ENCODE measurements at places on chromosomes 2 and 18. TPM values are rescaled to one million over a fixed set of nuclear protein-coding genes. Genes with fewer than 3 reads are reported as not detected.

DNA sequence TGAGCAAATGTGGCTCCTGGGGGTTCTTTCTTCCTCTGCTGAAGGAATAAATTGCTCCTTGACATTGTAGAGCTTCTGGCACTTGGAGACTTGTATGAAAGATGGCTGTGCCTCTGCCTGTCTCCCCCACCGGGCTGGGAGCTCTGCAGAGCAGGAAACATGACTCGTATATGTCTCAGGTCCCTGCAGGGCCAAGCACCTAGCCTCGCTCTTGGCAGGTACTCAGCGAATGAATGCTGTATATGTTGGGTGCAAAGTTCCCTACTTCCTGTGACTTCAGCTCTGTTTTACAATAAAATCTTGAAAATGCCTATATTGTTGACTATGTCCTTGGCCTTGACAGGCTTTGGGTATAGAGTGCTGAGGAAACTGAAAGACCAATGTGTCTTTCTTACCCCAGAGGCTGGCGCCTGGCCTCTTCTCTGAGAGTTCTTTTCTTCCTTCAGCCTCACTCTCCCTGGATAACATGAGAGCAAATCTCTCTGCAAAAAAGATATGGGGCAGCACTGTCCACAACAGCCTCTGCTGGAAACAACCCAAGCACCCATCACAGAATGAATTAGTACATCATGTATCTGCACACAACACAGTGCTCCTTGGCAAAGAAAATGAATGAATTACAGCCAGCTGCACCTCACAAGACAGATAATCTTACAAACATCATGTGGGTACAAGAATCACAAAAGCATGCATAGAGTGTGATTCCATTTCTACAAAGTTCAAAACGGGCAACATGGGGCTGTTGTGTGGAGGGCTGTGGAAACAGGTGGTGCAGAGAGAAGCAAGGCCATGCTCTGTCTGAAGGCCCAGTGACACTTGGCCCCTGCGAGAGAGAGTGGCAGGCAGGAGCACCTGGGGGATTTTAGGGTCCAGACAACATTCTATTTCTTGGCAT lies 6.6 kb downstream of the IL1RN start:
- no peak for DNase-seq

DNA sequence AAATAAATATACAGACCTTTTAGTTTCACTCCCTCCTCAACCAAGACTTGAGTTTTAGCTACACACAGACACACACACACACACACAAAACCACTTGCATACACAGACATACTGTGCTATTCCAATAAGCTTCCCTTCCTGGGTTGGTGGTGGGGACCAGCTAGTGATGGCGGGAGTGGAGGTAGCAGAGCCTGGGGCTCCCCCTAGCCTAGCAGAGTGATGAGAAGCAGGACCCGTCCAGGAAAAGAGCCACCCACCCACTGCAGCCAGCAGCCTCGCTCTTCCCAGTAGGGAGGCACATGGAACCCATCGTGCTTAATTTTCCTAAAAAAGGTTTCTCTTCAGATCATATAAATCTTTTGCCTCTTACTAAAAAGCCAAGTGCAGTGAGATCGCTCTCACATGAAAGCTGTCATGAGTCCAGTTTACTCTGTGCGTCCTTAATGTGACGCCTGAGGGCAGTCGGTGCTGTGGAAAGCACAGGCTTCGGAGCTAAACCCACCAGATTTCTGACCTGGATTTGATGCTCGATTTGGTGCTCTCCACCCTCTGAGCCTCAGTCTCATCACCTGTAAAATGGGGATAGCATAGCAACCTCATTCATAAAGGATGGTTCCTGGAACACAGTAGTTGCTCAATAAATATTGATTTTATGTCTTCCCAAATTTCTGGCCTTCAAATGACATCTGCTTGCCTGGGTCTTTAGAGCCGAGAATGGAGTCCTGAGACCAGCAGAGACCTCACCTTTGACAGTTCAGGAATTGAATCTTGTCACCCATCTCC lies 60.1 kb upstream of the YWHAQ start:
- no peak for DNase-seq

GRCh38 chr18:63317982-63318888 lies 1.3 kb downstream of the BCL2 start:
- DNase-seq: peak; percentile 93

DNA sequence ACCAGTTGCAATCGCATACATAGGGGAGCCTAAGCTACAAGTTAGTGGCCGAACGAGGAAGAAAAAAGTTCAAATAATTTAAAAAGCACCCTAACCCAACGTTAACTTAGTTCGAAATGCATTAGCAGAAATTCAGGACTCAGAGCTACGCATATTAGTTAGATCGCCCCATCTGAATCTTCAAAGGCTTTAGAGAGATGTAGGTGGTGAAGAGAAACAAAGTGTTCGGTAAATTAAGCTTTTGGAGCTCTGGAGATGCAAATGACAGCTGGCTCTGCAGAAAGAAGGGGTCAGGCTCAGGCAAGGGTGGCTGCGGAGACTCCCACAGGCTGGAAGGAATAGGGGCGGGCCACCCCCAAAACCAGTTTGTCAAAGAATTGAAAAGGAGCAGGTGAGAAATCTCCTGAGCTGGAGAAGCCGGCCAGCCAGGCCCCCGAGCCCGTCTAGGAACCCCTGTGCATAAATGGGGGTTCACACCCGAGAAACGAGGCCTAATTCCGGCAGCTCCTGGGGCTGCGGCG lies 621 bp downstream of the TXNL1 start:
- DNase-seq: peak; percentile 48

DNA sequence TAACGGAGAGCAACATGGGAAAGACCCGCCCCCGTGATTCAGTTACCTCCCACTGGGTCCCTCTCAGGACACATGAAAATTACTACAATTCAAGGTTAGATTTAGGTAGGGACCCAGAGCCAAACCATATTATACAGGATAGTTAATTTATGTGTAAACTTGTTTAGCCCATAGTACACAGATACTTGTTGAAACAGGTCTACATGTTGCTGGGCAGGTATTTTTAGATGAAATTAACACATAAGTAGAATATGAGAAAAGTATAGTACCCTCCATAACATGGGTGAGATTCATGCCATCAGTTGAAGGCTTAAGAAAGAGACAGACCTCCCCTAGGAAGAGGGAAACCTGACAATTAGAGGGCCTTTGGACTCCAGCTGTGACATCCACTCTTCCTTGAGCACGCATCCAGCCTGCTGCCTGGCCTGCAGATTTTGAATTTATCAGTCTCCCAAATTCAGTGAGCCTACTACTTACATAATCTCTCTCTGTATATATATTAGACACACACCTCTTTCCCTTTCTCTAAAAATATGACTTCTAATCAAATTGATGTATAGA lies 463.5 kb upstream of the NETO1 start:
- no peak for DNase-seq

GRCh38 chr2:120439637-120440384 lies 93.9 kb downstream of the INHBB start:
- peak; percentile 43 for DNase-seq

- DNase-seq: no peak
Measured at GRCh38 chr2:10306901-10307463, 4.3 kb downstream of the HPCAL1 start.

DNA sequence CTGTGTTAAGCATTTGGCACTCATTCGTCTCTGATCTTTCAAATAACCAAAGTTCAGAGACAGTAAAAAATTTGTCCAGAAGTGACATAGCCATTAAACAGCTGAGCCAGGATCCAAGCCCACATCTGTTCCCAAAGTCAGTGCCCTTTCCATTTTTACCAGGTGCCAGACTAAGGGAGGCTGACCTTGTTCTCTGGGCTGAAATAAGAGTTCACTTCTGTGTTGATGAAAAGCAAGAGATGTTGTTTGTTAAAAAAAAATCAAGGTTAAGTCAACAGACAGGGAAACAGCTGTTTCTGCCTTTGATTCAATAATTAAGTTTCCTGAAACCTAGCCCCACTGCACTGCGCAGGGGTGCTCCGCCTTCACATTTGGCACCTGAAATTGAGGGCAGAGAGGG lies 117.1 kb downstream of the PRKRA start:
- no peak for DNase-seq

DNA sequence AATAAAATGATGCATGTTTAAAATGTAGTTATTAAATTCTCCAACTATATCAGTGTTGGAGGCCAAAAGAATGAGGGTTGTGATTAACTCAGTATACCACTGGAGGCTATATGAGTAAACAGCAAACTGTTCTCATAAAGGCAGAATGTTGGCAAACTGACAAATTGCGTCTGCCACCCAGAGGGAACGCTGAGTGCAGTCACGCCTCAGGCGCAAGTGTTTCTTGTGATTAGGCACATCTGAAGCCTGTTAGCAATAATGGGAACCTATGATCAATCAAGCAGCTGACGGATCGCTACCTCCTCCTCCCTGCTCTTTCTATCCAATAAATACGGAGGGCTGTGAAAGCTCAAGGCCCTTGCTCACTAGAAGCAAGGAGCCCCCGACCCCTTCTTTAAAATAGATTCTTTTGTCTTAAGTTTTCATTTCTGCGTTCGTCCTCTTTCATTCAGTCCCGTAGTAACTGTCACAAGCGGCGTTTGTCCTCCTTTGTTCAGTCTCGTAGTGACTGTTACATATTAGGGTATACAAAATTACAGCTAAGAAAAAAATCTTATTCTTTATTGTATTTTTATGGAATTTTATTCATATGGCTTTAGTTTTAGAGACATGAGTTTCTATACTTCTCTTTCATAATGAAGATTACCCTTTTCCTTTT lies 16.3 kb upstream of the RMND5A start:
- DNase-seq: peak; percentile 53

DNA sequence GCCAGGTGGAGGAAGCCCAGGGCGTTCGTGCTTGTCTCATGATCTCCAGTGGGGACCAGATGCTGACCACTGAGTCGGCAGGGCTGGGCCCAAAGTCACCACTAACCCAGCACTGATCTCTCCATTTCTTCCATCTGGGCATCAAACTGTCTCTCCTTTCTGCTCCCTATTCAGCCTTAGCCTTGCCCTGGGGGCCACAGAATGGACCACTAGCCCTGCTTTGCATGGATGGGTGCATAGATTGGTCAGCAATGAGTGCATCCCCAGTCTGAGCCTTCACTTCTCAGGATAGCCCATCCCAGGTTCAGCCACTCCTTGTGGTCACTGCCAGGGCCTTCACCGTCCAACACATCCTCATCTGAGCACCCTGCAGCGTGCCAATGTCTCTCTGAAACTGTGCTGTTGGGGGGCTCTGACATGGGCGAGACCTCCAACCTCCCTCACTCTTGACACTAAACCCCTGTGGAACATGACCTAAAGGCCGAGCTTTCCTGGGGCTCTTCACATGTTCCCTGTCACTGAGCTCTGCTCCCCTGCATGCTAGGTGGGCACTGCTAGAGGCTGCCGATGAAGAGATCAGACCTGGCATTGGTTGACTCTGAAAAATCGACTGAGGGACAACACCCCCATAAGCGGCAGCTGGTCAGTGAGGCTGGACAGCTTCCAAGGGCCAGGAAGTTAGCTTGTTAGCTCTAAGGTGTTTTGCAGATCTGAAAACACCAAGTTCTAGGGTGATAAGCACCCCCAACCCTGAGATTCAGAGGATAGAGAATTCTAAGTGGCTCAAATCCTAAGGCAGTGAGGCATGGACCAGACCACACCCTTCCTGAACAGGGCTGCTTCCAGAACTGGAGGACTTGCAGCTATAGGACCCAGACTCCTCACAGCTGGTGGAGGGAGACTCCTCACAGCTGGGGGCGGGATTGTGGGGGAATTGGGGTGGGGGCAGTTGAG lies 61.7 kb downstream of the HS1BP3 start:
- DNase-seq: peak; percentile 31

DNA sequence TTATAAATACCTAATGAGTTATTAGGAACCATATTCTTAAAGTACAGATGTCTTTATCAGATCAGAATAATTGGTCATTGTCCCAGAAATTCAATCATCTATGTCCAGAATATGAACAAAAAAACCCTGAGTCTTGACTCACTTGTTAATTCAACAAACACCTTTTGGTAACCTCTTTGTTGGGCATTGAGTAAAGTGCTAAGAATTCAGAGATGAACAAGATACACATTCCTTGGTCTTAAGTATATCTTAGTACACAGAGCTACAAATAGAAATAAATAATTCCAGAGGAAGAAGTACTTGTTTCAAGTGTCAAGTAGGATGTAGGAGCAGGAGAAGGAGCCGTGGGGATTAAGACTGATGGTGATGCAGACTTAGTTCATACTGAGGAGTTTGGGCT lies 798.1 kb downstream of the CPS1 start:
- DNase-seq: no peak

GRCh38 chr2:9401646-9402371 lies 21.5 kb downstream of the ITGB1BP1 start:
- DNase-seq: peak; percentile 25

- DNase-seq: no peak
Measured at GRCh38 chr2:62409442-62409841, 96.6 kb downstream of the TMEM17 start.

- peak; percentile 90 for DNase-seq
Measured at GRCh38 chr2:12717191-12718014, 667 bp downstream of the TRIB2 start.

- DNase-seq: no peak
Measured at GRCh38 chr2:129055824-129056223, 737.2 kb upstream of the HS6ST1 start.

- DNase-seq: no peak
Measured at GRCh38 chr2:239278361-239278760, 122.5 kb downstream of the HDAC4 start.

GRCh38 chr2:221641181-221641871 lies 69.2 kb upstream of the EPHA4 start:
- DNase-seq: no peak

- peak; percentile 65 for DNase-seq
Measured at GRCh38 chr18:45255197-45255890, 359.9 kb upstream of the SLC14A2 start.

DNA sequence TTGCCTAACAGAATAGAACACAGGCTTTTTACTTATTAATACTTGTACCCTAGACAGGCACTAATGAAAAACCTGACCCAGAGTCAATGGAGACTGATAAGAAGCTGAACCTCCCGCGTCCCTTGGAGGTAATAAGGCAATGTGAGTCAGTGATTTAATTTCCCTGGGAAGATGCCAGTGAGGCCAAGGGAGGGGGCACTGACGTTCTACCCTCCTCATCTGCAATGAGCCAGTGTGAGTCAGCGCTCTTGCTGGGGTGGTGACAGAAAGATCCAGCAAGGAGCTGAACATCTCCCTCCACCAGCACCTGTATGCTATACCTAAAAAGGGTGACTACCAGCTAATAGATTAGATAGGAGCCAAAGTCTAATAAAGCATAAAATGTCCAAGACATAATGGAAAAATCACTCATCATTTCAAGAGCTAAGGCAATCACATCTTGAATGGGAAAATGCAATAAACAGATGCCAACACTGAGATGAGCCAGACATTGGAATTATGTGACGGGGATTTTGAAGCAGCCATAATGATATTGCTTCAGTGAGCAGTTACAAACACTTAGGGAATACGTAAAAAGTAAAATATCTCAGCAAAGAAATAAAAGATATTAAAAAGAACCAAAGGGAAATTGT lies 116.9 kb downstream of the TPGS2 start:
- no peak for DNase-seq

UCN gene
- 1.4 TPM for total RNA-seq

SCLY gene
- 18.3 TPM for total RNA-seq

FBLN7 gene
- 4.6 TPM for total RNA-seq

LONRF2 gene
- 6.3 TPM for total RNA-seq

LYPD6B gene
- total RNA-seq: 9.4 TPM

TRAPPC8 gene
- total RNA-seq: 44.6 TPM

GCG gene
- total RNA-seq: not detected

TET3 gene
- total RNA-seq: 13.1 TPM

GREB1 gene
- 0.98 TPM for total RNA-seq

AFF3 gene
- 11.0 TPM for total RNA-seq

POTEJ gene
- total RNA-seq: not detected

Data from kidney (tissue), 22 donors.